ENCODE measurements at places on chromosomes 5 and 9. TPM values are rescaled to one million over a fixed set of nuclear protein-coding genes. Genes with fewer than 3 reads are reported as not detected.
A peak's percentile ranks its signal among the peaks of the same experiment; 100 is the strongest.

The IL12B gene
- not detected for total RNA-seq

The GRXCR2 gene
- not detected for total RNA-seq

The SPARC gene
- total RNA-seq, result 48.5 TPM

The C9orf50 gene
- total RNA-seq, result not detected

The PCDHA9 gene
- total RNA-seq, result not detected

The ZNF658 gene
- total RNA-seq, result 1.3 TPM

The GMCL2 gene
- not detected for total RNA-seq

The TLX3 gene
- not detected for total RNA-seq

The LCN2 gene
- total RNA-seq, result not detected

The CD14 gene
- 7.0 TPM for total RNA-seq

DNA sequence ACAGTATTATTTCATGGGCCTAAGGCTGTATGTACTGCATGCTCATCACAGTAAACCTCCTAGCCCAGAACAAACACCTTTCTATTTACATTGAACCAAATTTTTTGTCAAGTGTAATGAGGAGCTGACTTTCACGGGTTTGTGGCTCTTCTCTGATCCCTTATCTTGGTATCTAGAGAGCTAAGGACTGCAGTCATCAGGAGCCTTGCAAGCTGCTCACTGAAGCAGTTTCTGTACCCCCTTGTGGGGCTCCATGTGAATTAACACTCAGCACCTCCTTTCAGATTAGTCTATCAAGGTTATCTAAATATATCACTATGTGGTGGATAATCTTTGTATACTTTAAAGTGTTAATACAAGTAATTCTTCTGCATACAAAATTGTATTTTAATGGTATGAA lies 108.2 kb downstream of the AUH start:
- no peak for DNase-seq

GRCh38 chr5:154850255-154851062 lies at the start of gene FAXDC2:
FAXDC2 (minus strand) TSS chr5:154850603; CDS start chr5:154838178, 12,425 bp downstream.
- no peak for DNase-seq

DNA sequence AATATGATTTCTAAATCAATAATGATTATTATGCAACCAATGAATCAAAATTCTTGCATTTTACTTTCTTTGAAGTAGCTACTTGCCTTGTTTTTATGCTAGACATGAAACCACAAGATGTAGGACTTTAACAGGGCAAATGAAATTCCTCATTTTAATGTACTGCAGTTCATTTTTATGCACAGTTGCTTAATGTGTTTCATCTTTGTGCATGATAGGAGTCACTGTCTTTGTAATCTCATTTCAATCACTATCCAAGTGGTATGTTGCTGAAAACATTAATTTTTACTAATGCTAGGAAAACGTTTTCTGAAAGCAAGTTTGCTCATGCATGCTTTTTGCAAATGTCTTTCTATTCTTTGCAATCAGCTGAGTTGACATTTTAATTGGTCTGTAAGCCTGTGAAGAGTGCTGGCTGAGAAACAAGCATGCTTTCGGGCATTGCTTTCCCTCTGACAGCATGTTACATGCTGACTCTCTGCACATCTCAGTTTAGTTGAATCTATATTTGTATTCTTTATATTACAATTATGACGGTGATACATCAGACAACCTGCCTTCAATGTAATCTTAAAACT lies 535.0 kb upstream of the CDH18 start:
- no peak for DNase-seq

DNA sequence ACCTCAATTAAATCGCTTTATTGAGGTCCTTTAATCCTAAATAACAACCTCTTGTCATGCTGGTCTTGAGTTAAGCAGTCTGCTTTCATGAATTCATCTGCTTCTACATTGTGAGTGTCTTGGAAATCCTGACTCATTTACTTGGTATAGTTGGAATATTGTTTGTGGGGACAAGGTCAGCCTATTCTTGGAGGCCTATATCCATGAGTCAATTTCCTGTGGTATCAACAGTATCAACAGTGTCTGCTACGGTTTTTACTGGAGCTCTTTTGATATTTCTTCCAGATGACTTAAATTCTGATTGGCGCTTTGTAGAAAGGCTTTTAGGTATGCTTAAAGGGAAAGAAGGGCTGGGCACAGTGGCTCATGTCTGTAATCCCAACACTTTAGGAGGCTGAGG lies 71.2 kb upstream of the PARP8 start:
- DNase-seq, result no peak

DNA sequence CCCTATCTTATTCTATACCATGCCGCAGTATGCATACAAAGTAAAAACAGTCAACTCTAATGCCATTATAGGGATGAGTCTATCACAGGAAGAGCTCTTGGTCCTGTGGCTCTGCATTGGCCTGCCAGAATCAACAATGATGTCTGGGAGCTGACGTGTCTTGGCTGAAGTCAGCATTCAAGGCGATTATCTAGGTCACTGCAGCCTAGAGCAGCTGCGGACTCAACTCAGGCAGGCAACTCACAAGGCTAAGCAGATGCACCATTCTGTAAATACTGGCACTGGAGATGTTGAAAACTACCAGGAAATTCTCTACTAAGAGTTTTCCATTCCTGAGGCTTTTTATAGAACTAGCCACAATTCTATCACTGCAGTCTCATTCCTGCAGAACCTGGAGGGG lies 13.3 kb downstream of the SPATA9 start:
- no peak for DNase-seq

- DNase-seq, result no peak
Measured at GRCh38 chr5:159775890-159776289, 140.4 kb upstream of the ADRA1B start.

DNA sequence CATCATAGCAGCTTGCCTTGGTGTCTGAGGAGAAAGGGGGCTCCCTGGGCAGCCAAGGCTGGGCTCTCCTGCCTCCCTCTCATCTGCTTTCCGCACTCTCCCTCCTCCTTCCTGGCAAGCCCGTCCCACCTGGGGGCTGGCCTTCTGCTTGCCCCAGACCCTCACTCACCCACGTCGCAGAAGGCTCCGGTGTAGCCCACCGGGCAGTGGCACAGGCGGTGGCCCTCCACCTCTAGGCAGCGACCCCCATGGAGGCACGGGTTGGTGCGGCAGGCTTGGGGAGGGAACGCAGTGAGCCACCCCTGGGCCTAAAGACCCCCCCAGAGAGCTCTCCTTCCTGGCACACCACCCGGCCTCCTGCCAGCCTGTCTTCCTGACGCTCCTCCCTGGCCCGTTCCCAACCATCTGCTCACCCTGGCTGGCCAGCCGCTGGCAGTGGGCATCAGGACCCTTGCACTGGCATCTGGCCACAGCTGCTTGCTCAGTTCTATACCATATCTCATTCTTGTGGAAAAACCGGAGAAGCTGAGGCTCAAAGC lies 4.2 kb upstream of the PFN3 start:
- no peak for DNase-seq

- DNase-seq, result no peak
Measured at GRCh38 chr9:16257604-16258003, 612.9 kb downstream of the BNC2 start.

DNA sequence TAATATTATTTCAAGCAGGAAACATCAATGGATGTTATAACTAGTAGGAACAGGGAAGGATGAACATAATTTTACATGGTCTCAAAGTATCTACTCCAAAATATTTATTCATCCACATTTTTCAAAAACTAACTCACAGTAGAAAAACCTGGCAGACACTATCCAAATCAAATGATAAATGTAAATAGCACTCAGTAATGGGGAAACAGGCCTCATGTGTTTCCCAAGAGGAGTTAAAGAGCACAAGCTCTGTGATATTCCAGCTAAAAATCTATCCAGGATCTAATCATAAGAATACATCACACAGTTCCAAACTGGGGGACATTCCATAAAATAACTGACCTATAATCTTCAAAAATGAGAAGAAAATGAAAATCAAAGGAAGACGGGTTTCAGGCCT lies 443.1 kb downstream of the ZNF608 start:
- DNase-seq, result no peak

GRCh38 chr5:143318270-143318669 lies 85.2 kb downstream of the NR3C1 start:
- DNase-seq, result no peak

- no peak for DNase-seq
Measured at GRCh38 chr5:39800042-39800601, 375.3 kb upstream of the DAB2 start.

GRCh38 chr9:37954581-37954981 lies 50.7 kb upstream of the SLC25A51 start:
- no peak for DNase-seq

- no peak for DNase-seq
Measured at GRCh38 chr9:19927560-19927959, 138.7 kb upstream of the SLC24A2 start.

DNA sequence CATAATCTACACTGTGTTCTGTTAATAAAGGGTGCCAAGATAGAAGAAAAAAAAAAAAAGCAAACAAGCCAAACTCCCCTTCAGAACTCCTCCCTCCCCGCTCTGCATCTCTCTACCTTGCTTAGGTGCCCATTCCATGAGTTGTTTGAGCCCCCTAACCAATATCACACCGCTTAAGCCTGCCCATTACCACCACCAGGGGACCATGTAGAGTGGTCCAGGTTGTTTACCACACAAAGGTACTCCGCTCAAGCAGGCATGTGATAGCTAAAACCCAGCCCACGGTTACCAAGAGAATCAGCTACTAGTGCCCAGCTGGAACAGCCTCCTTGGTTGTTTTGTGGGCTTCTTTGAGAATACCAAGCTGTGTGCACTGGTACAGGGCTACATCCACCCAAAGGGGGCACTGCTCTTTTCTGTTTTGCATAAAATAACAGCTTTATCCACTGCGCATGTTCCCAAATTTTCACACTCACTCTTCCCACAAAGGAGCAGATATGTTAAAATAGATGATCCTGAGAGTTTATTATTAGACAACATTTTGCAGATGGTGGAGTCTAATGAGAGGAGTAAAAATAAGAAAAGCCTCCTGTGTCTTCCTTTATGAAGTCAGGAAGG lies 304.1 kb downstream of the DEPDC1B start:
- DNase-seq, result no peak

DNA sequence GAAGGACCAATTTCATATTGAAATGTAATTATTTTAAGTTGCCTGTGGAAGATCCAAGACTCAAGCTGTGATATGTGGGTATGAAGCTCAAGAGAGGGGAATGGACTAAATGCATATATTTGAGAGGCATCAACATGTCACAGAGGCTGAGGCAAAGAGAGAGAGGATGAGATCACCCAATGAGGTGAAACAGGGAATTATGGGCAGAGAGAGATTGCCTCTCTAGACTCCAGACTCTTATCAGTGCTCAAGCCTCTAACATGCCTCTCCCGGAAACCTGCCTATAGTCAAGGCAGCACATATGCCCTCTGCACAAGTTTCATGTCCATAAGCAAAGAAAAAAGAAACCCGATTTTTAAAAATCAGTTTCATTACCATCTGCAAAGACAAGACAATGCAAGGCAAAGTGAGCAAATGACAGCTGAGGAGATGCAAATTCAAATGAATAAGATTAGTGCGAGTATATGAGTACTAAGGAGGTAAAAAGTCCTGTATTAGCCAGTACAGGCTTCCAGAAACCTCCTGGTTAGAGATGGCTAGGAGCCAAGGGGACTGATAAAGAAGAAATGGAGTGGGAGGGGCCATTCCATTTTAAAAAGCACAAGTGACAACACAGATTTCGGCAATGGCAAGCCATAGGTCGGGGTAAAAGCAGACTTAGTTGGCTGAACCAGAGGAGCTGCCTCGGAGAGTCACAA lies 9.4 kb downstream of the APTX start:
- DNase-seq, result no peak

- no peak for DNase-seq
Measured at GRCh38 chr5:5014586-5015235, 125.4 kb upstream of the ADAMTS16 start.

DNA sequence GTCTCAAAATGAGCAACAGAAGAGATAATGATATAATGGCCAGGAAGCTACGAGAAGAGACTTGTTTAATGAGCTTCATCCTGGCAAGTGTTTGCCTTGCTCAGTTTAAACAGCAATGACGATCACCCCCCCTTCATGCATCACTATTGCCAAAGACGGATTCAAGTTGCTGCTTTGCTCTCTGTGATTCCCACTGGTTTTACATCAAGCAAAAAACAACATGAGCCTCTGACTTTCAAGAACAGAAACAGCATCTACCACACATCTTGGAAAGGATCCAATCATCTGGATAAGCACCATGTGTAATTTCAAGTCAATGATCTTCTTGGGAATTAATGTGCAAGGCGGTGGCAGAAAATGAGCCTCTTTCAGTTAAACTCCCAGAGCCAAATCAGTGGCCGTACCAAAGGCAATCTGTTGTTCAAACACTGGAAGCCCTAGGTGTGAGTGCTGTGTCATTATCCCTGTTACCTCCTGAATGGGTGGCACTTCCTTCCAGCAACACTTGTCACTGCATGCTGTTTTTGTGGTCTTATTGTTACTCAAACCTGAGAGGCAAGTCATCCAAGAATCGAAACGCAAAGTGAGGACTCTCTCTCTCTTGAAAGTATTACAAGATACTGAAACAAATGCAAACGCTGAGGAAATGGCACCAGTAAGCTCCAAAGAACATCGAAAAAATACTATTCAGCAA lies 72.8 kb downstream of the MED27 start:
- DNase-seq, result peak; percentile 12

GRCh38 chr9:106727969-106728368 lies 135.0 kb upstream of the ZNF462 start:
- DNase-seq, result no peak

DNA sequence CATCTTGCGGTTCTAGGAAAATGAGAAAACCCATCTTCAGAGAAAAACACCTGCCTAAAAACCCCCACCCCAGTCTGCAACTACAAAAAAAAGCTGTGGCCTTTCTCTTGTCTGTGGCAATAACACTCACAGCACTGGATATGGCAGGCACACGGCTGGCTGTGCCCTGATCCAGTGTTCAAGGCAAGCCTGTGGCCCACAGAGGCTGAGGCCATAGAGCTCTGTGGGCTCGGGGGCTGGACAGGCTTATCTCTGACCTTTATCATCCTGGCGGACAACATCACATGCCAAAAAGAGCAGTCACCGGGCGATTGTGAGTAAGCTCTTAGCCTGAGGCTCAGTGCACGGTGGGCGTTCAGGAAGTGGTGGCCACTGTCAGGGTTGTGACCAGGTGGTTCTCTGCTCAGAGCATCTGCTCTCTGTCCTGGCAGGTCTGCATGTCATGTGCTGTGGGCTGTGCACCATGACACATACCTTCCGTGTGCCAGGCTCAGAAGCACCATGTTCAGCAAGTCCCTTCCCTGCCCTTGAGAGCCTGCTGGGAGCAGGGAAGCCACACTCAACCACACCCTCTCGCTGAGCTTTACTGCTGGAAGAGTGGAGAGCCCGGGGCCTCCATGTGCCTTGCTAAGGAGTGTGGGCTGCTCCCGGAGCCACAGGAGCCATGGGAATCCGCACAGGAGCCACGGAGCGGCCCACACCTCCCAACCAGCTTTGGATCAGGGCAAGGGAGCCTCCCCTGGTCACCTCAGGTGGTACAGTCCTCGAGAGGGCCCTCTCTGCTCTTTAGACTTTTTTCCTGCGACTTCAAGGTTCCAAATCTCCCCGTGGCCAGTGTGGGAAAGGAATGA lies 34.6 kb upstream of the WDR38 start:
- DNase-seq, result no peak

- DNase-seq, result no peak
Measured at GRCh38 chr5:137994556-137994955, 38.3 kb downstream of the FAM13B start.

Measured in natural killer cell (primary cell).